Stimulated activated CD4-positive, alpha-beta T cell treated with anti-CD3 and anti-CD28 coated beads, Interleukin-4, amount 100 ng/mL, for 4 hours (primary cell): ENCODE measurements at places on chromosomes 7 and 10.

GRCh38 chr10:44427037-44427436 is 42.1 kb upstream of the CXCL12 start:
- DNase-seq = no peak

DNA sequence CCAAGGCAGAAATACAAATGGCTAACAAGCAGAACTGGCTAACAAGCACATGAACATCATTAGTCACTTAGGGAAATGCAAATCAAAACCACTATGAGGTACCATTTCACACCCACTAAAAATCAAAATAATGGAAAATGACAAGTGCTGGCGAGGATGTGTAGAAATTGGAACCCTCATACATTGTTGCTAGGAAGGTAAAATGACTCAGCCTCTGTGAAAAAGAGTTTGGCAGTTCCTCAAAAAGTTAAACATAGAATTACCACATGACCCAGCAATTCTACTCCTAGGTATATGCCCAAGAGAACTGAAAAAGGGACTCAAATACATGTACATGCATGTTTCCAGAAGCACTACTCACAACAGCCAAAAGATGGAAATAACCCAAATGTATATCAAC is 52.8 kb upstream of the ANAPC16 start:
- DNase-seq = no peak

DNA sequence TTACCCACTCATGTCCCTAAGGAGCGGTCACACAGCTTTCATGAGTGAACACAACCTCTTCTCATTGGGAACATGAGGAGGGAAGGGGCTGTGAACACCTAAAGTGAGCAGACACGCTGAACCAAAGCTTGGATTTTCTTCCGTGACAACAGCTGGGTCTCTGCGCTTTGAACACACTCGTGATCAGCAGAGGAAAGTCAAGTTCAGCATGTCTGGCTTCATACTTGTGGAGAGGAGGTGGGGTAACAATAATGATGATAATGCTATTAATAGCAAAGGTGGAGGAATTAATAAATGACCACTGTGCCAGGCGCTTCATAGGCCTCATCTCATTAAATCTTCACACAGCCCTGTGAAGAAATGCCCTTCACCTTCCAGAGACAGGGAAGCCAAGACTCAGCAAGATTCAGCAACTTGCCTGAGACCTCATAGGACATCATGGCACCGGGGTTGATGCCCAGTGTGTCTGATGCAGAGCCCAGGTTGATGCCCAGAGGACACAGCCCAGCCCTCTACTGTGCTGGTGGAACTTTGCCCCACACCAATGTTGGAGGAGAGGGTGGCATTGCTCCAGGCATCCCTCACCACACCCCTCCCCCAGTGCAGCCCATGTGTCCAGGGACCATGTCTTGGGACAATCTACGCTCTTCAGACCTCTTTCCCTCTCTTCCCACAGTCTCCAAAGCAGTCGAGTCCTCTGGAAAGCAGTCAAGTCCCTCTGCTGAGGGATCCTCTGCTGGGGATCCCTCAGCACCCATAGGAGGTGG is 40.6 kb downstream of the GSDME start:
- DNase-seq = no peak

GRCh38 chr10:46014683-46015405 is 15.6 kb downstream of the NCOA4 start:
- DNase-seq = no peak

DNA sequence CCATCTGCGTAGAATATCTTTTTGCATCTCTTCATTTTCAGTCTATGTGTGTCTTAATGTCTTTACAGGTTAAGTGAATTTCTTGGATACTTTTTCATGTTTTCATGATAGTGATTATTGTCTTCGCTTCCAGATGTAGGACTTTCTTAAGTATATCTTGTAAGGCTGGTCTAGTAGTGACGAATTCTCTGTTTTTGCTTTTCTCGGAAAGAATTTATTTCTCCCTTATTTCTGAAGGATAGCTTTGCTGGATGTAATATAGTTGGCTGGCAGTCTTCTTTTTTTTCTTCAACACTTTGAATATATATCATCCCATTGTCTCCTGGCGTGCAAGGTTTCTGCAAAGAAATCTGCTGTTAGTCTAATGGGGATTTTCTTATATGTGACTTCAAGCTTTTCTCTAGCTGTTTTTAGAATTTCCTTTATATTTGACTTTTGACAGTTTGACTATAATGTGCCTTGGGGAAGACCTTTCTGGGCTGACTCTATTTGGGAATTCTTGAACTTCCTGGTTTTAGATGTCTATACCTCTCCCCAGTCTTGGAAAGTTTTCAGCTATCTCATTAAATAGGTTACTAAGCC is 14.3 kb downstream of the GTPBP4 start:
- no peak for DNase-seq

DNA sequence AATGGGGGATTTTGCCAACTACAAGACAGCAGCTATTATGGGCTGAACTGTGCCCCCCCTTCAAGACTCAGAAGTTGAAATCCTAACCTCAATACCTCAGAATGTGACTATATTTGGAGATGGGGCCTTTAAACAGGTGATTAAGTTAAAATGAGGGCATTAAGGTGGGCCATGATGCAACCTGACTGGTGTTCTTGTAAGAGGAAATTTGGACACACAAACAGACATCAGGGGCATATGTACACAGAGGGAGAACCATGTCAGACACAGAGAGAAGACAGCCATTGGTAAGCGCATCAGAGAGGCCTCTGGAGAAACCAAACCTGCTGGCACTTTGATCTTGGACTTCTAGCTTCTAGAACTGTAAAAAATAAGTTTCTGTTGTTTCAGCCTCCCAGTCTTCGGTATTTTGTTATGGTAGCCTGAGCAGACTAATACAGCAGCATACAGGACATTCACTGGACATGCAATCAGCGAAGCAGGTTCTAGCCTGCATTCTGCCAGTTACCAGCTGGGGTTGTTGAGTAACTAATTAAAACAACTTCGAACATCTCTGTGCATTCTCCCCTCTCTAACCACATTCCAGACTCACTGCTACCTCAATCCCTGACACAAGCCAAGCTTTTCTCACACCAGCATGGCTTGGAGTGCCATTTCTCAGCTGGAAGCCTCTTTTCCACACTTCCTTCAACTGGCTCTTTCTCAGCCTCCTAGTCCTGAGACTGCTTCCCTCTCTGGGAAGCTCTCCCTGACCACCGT is 141.4 kb downstream of the DOCK4 start:
- no peak for DNase-seq

- peak; percentile 1 for DNase-seq
Observed at GRCh38 chr10:46545861-46546590, 10.4 kb downstream of the GPRIN2 start.

- no peak for DNase-seq
Observed at GRCh38 chr7:31679574-31680305, 7.3 kb upstream of the PPP1R17 start.

GRCh38 chr7:88095-88926 is 104.1 kb upstream of the FAM20C start:
- no peak for DNase-seq

DNA sequence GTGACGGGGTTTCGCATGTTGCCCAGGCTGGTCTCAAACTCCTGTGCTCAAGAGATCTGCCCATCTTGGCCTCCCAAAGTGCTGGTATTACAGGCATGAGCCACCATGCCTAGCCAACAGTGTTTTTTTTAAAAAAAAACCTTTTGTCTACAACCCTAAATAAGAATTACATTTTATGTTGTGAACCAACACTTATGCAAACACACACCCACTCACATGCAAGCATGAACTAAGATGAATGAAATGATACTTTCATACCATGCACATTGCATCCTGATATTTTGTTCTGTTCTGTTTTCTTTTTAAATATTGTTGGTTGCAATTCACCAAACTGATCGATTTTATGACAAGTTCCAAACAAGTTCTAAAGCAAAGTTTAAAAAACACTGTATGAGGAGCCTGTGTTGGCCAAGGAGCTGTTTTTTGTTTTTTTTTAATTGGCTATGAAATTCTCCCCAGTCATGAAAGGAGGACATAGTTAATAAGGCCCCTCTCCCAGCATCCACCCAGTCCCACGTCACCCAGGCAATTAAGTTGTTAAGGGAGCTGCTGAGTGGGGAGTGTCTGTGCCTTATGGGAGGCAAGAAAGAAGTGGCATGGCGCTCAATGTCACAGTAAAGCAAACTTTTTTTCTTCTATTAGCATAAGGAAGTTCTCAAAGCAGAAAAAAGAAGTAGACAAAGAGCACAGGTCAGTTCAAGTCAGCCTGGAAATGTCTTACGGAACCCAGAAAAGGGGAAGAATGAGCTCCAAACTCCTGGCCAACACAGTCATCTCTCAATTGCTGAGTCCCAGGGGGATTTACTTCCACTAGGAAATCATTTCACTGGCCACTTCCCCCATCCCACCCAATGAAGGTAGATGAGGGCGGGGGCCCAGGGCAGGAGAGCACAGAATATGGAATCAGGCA is 50.1 kb downstream of the NOD1 start:
- DNase-seq = no peak

DNA sequence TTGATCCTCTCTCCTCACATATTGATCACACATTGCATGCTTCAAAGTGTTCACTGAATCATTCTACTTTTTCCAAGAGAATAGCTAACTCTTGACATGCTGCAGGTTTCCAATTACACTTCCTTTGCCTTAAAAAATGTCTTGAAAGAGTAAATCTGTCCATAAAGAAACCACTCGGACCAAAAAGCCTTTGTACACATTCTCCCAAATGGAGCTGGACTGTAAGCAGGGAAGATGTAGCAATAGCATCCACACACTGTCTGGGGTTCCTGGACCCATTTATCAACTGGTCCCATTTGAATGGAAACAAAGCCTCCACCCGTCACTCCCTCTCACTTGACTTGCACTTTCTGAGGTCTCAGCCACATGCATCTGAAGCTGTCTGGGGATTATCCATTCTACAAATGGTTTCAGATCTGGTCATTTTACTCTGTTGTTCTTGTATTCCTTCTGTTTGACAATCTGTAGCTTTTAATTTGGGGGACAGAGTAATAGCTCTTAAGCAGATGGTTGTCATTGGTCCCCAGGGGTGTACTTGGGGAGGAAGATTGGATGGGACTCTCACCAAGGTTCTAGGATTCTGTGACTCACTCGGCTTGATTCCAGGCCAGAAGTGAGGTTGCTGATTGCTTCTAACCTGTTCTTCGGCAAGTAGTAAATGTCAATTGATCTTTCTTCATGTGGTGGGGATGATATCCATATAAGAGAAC is 203.5 kb downstream of the HIBADH start:
- no peak for DNase-seq

DNA sequence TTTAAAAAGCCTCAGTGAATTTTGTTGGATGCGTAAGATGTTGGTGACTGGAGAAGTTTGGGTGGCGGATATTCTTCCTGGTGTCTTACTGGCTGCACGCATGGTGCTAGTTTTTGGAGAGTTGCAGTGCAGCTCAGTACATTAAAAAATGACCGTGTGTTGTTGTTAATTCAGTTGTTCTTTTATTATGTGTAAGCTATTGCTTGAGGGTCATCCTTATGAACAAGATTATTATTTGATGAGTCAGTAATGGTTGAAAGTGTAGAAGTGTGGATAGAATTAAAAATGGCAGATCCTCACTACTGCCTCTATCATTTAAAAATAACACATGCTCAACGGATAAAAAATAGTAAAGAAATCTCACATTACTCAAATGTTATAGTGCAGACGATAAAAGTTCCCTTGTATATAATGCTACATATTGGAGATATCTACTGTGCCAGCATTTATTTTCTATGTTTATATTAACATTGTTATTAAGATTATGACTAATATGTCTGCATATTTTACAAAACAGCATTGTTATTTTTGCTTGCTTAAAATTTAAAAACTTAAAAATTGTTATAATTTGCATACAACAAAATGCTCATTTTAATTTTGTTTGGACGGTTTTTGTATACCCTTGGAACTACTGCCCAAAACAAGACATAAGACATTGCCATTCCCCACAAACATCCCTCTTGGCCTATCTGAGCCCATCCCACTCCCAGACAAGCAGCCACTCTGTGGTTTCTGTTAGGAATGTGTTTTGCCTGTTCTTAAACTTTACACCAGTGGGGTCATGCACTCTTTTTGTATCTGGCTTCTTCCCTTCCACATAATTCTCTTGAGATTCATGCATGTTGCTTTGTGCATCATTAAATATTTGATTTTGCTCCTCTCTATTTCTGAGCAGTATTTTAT is 142.0 kb downstream of the DOCK1 start:
- DNase-seq = no peak

DNA sequence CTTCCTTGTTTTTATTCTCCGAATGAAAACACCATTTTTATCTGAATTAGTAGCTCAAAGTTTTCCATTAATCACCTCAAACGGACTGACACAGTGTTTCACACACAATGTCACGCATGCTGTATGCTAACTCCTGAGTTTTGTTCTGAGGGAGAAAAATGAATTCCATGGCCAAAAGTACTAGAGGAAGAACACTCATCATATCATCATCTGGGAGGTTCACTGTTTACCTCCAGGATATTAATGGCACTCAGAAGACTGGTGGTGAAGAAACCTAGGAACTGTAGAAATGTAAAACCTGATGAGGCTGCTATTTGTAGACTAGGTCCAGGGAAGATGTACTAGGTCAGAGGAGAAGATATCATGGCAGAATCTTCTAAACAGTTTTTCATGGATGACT is 395.6 kb upstream of the ETV1 start:
- no peak for DNase-seq

DNA sequence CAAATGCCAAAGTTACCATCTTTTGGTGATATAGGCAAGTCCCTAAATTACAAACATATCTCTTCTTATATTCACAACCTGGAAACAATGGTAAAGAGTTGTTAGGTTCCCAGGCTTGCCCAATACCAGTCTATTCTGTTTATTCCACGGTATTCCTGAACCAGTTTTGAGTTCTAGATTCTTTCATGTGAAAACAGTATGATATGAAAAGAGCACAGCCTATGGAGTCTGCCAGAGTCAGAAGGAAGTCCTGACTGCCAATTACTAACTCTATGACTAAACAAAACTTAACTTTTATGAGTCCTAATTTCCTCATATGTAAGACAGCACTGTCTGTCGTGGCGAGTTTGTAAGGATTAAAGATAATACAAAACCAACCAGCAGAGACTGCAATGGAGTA is 5.6 kb downstream of the ABI1 start:
- DNase-seq = no peak

DNA sequence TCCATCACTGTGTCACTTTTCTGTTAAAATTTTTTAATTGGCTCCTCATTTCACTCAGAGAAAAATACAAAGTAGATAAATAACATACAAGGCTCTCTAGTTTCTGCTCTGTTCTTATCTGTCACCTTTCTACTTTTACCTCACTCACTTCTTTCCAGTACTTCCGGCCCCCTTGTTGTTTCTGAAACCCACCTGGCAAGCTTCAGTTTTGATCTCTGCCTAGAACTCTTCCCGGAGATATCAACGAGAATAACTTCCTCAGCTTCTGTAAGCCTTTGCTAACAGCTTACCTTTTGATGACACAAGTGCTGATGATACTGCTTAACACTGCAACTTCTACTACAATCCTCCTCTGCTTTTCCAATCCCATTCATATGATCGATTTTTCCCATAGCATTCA is 566.2 kb downstream of the PCDH15 start:
- DNase-seq = no peak

DNA sequence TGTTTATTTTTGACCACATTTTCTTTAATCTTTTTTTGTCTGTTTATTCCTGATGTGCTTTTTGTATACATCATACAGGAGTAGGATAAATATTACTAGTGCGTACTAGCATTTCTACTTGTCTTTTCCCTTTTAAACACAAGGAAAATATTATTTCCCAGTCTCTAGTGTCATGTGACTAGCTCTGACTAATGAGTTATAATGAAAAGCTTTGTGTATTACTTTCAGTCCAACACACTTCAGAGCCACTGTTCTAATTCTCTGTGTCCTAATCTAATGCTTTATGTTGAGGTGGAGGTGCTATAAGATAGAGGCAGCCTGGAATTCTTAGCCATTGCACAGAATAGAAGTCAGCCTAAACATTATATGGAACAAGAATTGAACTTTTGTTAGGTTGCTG is 65.0 kb upstream of the RAB18 start:
- DNase-seq = no peak
